ENCODE measurements at places on chromosomes 4 and X.

DNA sequence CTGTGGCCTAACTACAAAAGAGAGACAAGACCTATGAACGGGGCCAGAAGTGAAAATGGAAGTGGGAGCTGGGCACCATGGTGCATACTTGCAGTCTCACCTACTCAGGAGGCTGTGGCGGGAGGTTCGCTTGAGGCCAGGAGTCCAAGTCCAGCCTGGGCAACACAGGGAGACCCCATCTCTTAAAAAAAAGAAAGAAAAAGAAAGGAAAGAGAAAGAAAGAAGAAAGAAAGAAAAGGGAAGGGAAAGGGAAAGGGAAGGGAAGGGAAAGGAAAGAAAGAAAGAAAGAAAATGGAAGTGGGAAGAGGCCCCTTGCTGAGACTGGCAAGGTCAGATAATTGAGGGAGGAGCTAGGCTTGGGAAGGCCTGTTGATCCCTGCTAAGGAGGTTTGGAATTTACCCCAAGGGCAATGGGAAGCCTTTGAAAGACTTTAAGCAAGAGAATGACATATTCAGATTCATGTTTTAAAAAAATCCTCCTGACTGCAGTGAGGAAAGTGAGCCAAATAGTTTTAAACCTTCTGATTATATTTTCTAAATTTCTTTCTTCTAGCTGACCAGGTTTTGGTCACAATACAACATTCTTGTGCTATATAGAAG, 17.7 kb upstream of the HERC5 start:
- no peak for DNase-seq

- DNase-seq = no peak
These were observed 239.3 kb downstream of the C4orf33 start for GRCh38 chr4:129335276-129335675.

- DNase-seq = no peak
These were observed 69.8 kb downstream of the F11 start for GRCh38 chr4:186335793-186336192.

GRCh38 chrX:137563681-137564651, 2.0 kb upstream of the ZIC3 start:
- no peak for DNase-seq

- no peak for DNase-seq
These were observed 116.4 kb downstream of the PPP3CA start for GRCh38 chr4:101230801-101231426.

- DNase-seq = no peak
These were observed 38.0 kb upstream of the SPON2 start for GRCh38 chr4:1210241-1210841.

DNA sequence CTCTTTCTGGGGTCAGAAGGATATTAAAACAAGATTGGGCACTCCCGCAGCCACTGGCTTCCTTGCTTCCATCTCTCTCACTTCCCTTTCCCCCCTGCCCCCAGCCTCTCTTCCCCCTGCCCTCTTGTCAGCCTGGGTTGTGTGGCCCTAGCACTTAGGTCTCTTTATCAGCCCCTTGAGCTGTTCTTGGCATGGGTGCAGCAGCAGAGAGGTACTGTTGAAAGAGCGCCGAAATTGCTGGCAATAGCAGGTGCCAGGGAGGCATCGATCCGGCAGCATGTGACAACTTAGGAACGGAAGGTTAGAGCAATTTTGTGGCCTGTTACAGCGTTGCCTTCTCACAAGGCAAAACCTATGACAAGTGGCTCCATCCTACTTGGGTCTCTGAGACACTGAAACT, 333.1 kb upstream of the IGFBP7 start:
- no peak for DNase-seq

DNA sequence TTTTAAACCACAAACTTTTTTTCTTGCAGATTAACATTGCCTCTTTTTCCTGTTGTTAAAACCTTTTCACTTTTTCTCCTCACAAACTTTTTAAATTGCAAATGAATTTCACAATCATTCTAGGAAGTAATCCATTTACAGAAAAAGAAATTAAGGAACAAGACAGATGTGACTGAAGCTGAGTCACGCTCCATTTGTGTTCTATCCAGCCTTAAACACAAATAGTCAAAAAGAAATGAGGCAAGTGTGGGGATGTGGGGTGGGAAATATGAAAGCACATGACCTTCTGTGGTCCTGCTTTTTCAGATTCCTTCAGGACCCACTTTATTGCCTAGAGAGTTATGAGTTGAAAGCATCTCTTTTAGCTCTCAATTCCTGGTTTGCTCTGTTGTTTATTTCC, 197.0 kb downstream of the ADGRL3 start:
- DNase-seq = no peak

DNA sequence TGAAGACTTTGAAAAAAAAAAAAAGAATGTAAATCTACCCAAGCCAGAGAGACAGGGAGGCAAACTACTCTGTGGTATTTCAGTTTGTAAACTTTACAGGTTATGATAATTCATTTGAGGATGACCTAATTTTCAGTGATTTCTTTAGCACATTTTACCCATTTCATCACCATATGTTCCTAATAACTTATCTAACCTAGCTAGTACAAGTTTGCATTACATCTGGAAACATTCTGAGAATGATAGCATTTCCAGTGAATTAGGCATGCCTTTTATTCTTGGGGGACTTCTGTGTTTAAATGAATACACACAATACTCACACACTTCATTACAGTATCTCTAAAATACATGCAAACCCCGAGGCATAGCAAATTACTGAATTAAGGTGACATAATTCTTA, 1055.5 kb downstream of the PCDH18 start:
- DNase-seq = no peak

DNA sequence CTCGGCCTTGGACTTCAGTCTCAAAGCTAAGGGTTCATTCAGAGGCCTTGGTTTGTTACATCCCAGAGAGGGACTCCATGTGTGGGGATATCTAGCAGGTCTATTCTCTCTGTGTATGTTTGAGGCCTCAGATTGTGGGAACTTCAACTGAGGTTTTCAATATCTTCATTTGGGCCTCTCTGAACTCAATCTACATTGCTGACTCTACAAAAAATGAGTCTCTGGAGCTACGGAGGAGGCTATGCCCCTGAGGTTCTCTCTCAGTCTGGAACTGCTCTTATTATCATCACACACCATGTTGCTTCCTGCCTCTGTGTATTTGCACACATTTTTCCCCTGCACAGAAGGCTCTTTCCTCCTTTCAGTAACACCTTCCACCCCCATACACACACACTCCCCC, 5.1 kb upstream of the TSR2 start:
- DNase-seq = no peak

DNA sequence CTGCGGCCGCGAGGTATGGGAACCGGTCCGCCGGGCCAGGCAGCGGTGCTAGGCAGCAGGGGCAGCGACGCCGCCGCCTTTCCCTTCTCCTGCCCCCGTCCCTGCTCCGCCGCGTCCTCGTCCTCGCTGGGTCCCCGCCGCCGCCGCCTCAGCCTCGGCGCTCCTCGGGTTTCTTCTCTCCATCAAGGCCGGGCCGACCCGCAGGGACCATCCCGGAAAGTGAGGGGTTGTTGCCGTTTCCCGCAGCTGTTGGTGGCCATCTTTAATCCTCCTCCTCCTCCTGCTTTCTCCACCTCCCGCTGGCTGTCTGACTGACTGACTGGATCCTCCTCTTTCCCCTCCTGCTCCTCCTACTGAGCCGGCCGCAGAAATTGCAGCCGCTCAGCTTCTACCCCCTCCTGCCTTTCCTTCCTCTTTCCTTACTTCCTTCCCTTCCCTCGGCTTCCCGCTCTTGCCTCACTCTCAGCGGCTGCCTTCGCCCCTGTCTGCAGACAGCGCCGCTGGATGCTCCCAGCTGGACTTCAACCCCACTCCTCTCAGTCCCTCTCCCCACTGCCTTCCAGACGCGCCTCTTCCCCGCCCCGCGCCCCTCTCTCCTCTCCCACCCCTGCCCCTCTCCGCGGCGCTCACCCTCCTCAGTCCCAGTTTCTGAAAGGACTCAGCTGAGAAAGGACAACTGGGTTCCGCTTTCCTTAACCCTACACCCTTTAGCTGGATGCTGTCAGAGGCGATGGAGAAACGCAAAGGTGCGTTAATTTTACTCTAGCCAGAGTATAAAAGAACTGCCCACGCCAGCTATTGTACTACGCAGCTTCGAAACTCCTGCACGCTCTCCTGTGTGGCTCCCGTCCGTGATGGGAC, at the start of gene WDFY3:
Gene WDFY3, minus strand, starts transcription at position 309 of the 861 bp plus-strand sequence. CDS start 106,099 bp downstream, outside the sequence.
- DNase-seq = no peak

GRCh38 chr4:948936-949300, 16.7 kb downstream of the TMEM175 start:
- no peak for DNase-seq

- no peak for DNase-seq
These were observed 31.0 kb upstream of the PLK4 start for GRCh38 chr4:127849505-127850234.

- DNase-seq = no peak
These were observed 27.4 kb downstream of the SMARCA1 start for GRCh38 chrX:129495900-129496299.

DNA sequence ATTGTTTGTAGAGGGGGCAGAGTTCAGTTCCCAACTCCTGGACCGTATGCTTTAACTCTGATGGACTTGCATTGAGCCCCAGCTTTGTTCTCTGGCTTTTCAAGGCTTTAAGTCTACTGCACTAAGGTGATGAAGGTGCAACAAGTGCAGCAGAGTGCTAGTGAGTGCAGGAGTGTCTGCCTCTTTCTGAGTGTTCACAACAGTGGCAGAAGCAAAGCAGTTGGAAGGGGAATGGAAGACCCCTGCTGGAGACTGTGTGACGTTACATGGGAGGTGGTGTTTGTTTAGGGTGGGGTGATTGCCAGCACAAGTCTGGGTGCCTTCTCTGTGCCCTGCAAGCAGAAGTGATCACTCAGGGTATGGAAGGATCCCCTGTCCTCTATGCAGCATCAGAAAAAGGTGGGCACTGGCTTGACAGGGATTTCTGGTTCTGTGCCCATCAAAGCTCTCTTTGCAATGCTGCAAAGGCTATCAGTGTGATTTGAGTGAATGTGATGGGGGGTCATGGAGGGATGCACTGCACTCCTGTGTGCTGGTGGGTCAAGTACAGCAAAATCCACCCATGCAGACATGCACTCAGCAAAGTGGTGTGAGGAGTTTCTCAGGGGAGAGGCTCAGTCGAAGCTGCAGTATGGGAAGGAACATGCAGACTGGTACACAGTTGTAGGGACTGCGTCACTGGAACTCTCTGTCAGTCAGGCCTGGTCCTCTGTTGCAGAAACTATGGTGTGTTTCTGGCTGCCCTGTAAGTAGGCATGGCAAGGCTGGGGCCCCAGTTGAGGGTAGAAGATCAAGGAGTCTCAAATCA, 70.9 kb upstream of the UGT2B7 start:
- peak; percentile 4 for DNase-seq

GRCh38 chrX:18970465-18970864, 13.4 kb downstream of the PHKA2 start:
- DNase-seq = no peak

DNA sequence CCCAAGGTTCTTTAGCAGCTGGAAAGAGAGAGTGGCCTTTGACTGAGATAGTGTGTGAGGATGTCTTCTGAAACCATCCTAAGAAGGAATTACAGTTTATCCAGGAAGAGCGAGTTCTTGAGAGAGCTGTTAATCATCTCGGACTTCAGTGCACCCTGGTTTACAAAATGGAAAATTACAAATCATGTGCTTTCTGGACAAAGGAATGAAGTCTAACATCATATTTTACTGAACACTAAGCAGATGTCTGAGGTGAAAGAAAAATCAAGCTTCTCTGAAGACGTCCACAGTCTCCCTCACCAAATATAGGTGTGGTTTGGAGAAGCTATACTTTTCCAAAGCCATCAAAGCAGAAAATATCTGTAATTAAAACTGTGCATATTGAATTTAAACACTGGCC, 30.8 kb upstream of the CYP2U1 start:
- no peak for DNase-seq

- DNase-seq = no peak
These were observed 33.2 kb downstream of the ARHGAP10 start for GRCh38 chr4:147765121-147765529.

- DNase-seq = no peak
These were observed 51.2 kb downstream of the TRIML1 start for GRCh38 chr4:188190461-188190860.

DNA sequence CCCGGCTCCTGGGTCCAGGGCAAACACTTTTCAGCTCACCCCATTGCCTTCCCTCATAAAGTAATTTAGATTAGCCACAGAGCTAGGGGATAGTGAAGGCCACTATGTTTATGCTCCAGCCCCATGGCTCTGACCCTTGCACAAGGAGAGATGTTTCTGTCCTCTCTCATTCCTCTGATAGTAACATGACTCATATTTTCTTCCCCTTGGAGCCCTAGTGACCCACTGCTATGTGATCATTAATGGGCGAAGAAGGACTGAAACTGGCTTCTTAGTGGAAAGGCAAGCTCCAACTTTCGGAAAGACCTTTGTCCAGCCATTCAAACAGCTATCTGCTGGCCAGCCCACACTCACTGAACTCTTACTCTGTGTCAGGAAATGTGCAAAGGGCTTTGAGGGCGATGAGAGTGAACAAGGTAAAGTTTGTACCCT, 12.3 kb downstream of the CLDN2 start:
- no peak for DNase-seq

DNA sequence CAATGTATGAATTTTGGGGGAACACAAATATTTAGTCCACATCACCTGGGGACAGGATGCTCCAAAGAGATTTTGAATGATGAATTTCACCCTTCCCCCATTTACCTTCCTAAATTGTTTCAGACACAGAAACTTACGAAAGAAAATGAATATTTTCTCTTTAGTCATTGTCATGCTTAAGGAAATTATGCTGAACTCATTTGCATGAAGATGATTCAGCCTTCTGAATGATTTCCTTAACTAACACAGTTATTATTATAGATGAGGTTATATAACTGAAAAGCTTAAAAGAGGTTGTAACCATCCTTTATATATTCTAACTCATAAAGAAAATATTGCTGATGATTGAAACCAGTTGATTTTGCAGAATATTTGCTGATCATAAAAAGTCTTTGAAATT, 61.1 kb downstream of the KCNIP4 start:
- DNase-seq = no peak

DNA sequence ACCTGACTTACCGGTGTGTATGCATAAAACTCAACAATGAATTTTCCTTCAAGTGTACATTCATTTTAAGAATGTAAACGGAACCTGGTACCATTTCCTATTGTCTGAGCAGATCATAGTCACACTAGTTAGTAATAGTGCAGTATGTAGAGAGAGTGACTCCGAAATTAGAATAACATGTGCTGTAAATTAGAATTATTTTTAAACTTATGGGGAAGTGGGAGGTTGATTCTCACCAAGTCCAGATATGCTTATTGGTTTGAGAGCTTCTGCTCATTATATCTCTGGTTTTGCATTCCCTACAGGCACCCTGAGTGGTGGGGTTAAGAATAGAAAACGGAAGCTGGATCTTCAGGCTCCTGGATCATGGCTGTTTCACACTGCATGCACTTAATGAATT, 39.6 kb downstream of the KLF3 start:
- DNase-seq = no peak

- no peak for DNase-seq
These were observed 32.1 kb upstream of the GK start for GRCh38 chrX:30620980-30621618.

- DNase-seq = no peak
These were observed 641.8 kb downstream of the FSTL5 start for GRCh38 chr4:161522031-161522430.

GRCh38 chr4:185793716-185794115, 18.3 kb downstream of the SORBS2 start:
- no peak for DNase-seq

Data from CD4-positive, CD25-positive, alpha-beta regulatory T cell (primary cell).